ENCODE measurements at places on chromosomes 1 and 21. TPM values are rescaled to one million over a fixed set of nuclear protein-coding genes. Genes with fewer than 3 reads are reported as not detected.

The FAM76A gene
- 10.1 TPM for total RNA-seq

The HSD11B1 gene
- 11.6 TPM for total RNA-seq

The SHISA4 gene
- 18.5 TPM for total RNA-seq

The MPZ gene
- 0.44 TPM for total RNA-seq

The PRR9 gene
- 0.22 TPM for total RNA-seq

The LMX1A gene
- not detected for total RNA-seq
